ENCODE measurements at places on chromosomes 3 and 15.

DNA sequence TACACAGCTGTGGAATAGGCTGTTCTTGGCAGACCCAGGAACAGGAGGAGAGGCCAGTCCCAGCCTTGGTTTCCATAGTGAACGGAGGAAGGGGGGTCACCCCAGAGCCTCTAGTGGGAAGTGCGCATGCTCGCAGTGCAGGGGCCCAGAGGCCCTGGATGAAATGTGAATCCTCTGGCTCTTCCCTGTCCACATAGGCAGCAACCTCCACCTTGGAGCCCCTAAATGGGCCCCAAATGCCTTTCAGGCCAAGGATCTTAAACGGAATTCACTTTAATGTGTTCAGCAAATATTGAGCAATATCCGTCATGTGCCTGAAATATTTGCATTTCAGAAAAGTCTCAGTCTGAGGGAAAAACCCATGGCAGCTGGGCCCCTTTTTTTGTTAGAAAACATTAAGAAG lies 3.3 kb upstream of the NDN start:
- DNase-seq = no peak

- DNase-seq = no peak
Observed at GRCh38 chr3:192092388-192093005, 631.5 kb downstream of the PYDC2 start.

DNA sequence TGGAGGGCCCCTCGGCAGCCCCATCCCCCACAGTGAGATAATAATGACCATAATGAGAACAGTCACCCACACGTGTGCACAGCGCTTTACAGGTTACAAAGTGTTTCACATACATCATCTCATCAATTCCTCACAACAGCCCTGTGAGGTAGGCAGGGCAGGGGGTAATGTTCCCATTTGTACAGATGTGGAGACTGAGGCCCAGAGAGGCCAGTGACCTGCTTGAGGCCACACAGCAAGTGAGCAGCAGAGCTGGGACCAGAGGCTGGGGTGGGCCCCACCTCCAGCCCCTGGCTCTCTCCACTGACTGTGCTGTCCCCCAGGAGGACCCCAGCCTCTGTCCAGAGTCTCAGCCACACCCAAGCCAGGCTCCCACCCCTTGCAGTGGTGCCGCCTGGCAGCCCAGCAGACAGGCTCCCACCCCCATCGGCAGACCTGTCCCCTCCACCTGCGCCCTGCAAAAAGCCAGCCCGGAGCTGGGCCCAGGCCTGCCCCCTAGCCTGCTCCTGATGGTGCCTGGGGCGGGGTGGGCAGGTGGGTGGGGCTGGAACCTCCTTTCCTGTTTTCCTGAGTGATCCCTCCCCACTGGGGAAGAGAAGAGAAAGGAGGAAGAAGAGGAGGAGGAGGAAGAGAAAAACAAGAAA lies 19.6 kb downstream of the LINGO1 start:
- no peak for DNase-seq

- DNase-seq = no peak
Observed at GRCh38 chr15:76576523-76577279, 240.1 kb downstream of the ISL2 start.

- DNase-seq = no peak
Observed at GRCh38 chr3:188729422-188729821, 442.3 kb upstream of the TPRG1 start.

- DNase-seq = no peak
Observed at GRCh38 chr3:112979244-112979832, 4.4 kb upstream of the CD200R1 start.

GRCh38 chr3:146823622-146824021 lies 218.5 kb upstream of the PLSCR5 start:
- DNase-seq = no peak

- DNase-seq = no peak
Observed at GRCh38 chr3:37310666-37311050, 136.3 kb upstream of the LRRFIP2 start.

DNA sequence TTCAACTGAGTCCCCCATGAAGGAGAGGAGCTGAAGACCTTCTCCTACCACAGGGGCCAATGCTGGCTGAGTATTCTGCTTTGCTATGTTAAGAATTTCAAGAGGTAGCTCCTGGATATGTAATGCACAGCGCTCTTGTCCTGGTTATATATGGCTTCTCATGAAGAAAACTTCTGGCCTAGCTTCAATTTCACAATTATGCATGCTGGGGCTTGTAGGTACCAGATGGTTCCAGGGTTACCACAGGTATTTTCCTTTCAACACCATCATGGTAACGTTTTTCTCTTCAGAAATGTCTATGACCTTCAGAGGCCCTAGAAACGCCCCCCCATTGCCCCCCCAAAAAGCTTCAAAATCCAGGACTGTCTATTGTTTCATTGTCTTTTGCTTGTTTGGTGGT lies 311.7 kb upstream of the ICE2 start:
- no peak for DNase-seq

- DNase-seq = no peak
Observed at GRCh38 chr15:36429707-36430106, 149.7 kb upstream of the CDIN1 start.

- DNase-seq = no peak
Observed at GRCh38 chr15:81723701-81724100, 322.1 kb downstream of the MEX3B start.

DNA sequence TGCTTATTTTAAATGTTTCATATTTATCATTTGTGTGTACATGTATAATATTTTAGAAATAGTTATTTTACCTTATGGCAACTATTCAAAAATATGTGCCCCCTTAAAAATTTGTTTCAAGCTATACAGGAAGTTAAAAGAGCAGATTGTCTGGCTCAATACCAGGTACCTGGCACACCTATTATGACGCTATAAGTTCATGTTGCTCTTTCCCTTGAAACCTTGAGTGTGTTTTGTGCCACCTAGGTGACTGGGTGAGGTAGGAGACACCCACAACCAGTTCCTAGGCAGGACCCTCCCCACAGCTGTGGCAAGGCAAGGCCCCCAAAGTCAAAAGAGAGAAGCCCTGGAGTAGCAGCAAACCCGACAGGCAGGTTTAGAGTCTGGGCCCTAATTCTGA lies 20.6 kb upstream of the NEO1 start:
- no peak for DNase-seq

DNA sequence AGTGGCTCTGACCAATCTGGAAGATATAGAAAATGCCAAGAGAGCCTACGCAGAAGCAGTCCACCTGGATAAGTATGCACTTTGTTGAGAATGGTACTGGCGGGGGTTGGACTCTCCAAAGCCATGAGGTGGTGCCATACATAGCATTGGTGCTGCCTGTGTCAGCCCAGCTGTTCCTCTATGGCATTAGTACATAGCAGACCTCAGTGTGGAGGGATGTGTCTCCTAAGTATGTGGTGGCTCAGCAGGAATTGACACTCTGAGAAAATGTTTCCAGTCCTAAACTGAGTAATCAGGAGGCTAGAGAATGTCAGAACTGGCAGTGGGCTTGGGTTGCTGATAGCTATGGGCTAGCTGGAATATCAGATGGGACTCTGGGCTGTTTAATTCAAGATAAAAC lies 48.4 kb downstream of the ADPGK start:
- DNase-seq = no peak

DNA sequence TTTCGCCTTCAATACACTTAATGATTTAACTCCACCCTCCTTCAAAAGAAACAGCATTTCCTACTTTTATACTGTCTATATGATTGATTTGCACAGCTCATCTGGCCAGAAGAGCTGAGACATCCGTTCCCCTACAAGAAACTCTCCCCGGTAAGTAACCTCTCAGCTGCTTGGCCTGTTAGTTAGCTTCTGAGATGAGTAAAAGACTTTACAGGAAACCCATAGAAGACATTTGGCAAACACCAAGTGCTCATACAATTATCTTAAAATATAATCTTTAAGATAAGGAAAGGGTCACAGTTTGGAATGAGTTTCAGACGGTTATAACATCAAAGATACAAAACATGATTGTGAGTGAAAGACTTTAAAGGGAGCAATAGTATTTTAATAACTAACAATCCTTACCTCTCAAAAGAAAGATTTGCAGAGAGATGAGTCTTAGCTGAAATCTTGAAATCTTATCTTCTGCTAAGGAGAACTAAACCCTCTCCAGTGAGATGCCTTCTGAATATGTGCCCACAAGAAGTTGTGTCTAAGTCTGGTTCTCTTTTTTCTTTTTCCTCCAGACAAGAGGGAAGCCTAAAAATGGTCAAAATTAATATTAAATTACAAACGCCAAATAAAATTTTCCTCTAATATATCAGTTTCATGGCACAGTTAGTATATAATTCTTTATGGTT lies at the start of gene CCR5:
TSS of gene CCR5 (plus strand) at position 108 of the 680 bp plus-strand sequence. CDS start 1,957 bp downstream, outside the sequence.
- DNase-seq = no peak

GRCh38 chr3:55879901-55880331 lies 392.8 kb upstream of the WNT5A start:
- no peak for DNase-seq

DNA sequence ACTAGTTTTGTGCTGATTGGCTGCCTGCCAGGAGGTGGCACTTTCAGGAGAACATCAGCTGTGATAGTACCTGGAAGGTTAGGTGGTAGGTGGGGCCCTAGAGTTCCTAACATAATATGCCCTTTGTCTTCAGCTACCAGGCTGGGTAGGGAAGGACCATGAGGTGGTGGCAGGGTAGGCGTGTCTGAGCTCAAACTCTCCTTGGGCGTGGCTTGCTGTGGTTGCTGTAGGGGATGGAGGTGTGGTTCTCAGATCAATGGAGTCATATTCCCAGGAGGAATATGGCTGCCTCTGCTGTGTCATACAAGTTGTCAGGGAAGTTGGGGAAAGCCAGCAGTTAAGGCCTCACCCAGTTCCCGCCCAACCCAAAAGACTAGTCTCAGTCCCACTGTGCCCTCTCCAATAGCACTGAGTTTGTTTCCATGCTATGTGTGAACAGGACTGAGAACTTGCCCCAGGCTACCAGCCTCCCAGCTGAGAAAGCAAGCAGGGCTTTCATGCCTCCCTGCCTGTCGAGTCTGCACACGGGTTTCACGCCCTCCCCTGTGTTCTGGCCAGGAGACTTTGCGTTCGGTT lies 107.7 kb downstream of the CHCHD4 start:
- no peak for DNase-seq

DNA sequence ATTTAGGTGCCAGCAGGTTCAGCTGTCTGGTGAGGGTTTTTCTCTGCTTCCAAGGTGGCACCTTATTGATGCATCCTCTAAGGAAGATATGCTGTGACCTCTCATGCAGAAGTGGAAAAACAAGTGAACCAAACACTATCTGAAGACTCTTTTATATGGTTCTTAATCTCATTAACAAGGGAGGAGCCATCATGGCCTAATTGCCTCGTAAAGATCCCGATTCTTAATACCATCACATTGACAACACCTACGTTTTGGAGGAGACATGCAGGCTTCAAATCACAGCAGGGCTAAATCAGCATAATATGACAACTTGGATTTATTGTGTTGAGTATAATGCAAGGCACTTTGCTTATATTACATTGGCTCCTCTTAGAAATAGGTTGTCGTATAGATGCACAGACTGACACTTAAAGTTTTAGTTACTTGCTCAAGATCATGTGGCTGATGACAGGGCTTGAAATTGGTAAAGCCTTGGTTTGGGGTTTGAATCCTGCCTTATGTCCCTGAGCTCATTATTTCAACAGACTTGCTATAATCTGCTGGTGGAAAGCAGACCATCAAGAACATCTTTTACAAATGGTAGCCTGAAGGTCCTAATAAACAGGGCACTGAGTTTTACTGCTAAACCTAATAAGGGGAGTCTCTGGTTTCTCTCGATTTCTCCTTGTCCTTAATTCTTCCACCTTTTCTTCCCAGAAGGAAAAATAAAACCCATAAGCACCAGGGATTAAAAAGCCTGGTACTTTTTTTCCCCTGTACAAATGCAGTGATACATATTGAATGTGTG lies 88.2 kb downstream of the PTPRG start:
- DNase-seq = no peak

GRCh38 chr3:136281966-136282520 lies 31.9 kb downstream of the PCCB start:
- DNase-seq = no peak

DNA sequence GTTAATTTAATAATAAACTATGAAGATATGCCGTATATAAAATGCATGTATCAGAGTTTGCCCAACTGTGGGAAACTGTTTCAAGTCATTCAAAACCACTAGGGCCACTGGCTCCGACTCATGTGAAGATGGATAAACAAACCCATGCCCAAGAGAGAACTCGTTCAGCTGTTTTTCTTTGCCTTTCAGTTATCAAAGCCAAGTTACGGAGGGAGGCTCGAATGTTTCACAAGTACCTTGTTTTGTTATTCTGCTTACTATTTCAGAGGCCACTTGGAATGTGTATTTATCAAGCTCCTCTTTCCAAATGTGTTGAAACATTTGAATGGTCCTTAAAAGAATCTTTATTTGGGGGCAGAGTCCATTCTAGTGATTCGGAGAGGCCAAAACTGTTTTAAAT lies 82.1 kb downstream of the DUT start:
- DNase-seq = no peak

DNA sequence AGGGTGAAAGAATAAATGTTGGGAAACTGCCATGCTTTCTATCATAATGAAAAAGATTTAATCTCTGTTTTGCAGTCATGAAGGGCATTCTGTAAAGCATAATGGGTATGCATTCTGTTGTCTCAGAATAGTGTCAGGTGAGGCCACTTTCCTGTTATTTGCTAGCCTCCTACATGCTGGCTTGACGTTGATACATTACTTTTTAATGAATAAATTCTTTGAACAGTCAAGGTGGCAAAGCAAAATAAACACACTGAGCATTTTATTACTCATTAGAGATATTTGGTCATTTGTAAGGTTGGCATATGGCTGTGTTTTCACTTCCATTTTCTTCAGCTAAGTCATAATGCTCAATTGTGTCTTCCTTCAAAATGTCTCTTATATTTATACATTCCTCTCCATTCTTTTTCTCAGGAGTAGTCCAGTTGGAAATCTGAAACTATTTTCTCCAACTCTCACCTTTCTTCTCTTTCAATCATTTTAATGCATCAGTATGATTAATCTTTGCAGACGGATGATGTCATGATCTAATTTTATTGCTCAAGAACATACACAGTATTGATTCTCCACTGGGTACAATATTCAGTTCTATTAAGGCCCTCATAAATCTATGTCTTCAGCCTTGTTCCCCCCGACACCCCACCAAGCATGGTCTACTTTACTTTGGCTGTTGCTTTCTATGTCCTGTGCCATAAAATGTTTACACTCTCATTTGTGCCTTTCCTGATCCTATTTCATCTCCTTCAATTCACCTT lies 290.7 kb downstream of the GBE1 start:
- DNase-seq = no peak

GRCh38 chr15:93826293-93826692 lies 405.1 kb upstream of the MCTP2 start:
- DNase-seq = no peak

DNA sequence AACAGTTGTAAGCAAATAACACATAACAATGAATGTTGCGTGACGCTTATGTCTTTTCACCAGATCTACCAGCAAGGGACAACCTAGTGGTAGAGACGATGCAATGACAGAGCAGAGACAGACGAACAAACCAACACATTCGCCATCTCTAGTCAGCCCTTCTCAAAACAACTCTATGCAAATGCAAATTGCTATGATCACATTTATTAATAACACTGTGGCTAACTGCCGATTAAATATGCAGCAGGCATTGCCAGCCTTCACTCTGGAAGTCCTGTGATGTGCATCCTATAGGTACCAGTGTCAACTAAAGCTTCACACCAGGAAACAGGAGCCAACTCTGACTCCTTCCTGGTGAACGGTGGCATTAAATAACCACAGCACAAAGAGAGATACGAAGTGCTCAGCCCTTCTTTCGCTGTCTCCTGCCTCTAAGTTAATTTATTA lies 94.2 kb downstream of the FOXP1 start:
- DNase-seq = no peak

- DNase-seq = no peak
Observed at GRCh38 chr15:85350395-85350794, 30.0 kb upstream of the AKAP13 start.

All from GM18507 (cell line).